Left renal cortex interstitium (tissue), 4 donors: ENCODE measurements at places on chromosomes 7 and 10. TPM values are rescaled to one million over a fixed set of nuclear protein-coding genes. Genes with fewer than 3 reads are reported as not detected.

DNA sequence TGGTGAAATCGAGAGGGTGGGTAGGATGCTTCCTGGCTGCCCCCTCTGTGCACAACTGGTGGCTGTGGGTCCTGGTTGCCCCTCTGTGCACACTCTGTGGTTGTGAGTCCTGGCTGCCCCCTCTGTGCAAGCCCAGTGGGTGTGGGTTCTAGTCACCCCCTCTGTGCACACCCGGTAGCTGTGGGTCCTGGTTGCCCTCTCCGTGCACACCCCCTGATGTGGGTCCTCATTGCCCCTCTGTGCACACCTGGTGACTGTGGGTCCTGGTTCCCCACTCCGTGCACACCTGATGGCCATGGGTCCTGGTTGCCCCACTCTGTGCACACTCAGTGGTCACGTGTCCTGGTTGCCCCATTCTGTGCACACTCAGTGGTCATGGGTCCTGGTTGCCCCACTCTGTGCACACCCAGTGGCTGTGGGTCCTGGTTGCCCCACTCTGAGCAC, 20.3 kb upstream of the RET start:
- DNase-seq, result no peak

The PHKG1 gene
- polyA plus RNA-seq, result 2.3 TPM

DNA sequence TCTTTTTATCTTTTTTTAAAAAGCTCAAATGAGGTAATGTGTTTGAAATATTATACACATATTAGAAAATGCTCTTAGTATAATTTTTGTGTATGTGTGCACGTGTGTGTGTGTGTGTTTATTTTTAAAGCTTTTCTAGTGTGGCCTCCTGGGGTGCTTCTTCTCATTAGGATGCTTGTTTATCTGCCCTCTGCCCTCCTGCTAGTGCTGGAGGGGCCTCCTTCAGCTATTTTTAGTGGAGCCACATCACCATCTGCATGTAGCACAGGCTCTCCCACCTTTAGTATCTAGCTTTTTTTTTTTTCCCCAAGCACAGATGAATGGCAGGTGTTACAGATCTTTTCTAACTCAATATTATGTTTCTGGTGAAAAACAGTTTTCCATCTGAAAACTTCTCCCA, 155.7 kb upstream of the TMEM229A start:
- no peak for DNase-seq

GRCh38 chr7:54556121-54556520, 13.9 kb downstream of the VSTM2A start:
- no peak for DNase-seq

GRCh38 chr10:65845916-65846315, 1079.9 kb upstream of the LRRTM3 start:
- no peak for DNase-seq

DNA sequence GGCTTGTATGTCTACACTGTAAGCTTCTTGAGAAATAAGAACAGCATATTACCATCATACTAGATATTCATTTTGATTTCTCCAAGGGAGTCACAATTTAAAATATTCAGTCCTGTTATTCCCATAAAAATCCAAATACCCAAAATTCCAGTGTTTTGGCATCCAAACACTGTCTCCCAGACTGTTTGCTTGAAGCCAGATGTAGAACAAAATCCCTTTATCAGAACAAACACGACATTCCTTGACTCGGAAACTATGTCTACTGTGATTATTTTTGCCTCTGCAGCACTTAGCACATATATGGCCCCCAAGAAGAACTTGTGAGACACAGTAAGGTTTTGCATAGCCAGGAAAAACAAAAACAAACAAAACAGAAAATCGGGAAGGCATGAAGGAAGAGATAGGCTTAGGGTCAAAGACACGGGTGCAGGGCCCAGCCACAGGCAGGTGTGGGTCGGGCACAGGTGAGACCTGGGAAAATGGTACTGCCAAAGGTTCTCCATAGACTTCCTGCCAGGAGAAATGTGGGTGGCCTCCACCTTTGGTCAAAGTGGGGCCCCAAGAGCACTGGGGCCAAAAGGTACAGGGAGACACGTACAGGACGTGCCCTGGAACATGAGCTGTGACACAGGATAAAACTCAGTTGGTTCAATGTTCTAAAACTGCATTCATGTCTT, 36.5 kb downstream of the CPXM2 start:
- DNase-seq, result no peak

- no peak for DNase-seq
Measured at GRCh38 chr7:158574308-158575036, 13.2 kb downstream of the PTPRN2 start.

- no peak for DNase-seq
Measured at GRCh38 chr10:69269761-69270160, 8.5 kb upstream of the HK1 start.

GRCh38 chr10:125133696-125134482, 26.5 kb downstream of the CTBP2 start:
- DNase-seq, result no peak

DNA sequence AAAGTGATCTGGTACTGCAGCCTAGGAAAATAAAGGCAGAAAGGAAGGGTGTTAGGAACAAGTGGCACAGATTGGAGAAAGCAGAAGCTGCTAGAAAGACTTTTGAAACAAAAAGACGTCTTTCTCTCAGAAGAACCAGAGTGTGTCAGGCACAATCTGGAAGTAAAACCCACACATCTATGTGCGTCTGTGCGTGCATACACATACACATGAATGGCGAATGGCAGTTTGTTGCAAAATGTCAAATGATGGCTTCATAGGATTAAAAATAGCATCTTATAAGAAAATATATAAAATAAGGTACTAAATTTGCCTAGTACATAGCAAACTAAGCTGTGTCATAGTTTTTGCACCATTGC, 246.3 kb downstream of the CDK14 start:
- DNase-seq, result no peak

GRCh38 chr10:63573068-63573697, 52.0 kb downstream of the REEP3 start:
- DNase-seq, result peak; percentile 32

- DNase-seq, result no peak
Measured at GRCh38 chr10:113646336-113647201, 17.3 kb downstream of the NRAP start.

GRCh38 chr7:113768387-113768786, 150.4 kb downstream of the PPP1R3A start:
- DNase-seq, result no peak

- DNase-seq, result no peak
Measured at GRCh38 chr10:95416270-95416669, 125.5 kb upstream of the PDLIM1 start.

DNA sequence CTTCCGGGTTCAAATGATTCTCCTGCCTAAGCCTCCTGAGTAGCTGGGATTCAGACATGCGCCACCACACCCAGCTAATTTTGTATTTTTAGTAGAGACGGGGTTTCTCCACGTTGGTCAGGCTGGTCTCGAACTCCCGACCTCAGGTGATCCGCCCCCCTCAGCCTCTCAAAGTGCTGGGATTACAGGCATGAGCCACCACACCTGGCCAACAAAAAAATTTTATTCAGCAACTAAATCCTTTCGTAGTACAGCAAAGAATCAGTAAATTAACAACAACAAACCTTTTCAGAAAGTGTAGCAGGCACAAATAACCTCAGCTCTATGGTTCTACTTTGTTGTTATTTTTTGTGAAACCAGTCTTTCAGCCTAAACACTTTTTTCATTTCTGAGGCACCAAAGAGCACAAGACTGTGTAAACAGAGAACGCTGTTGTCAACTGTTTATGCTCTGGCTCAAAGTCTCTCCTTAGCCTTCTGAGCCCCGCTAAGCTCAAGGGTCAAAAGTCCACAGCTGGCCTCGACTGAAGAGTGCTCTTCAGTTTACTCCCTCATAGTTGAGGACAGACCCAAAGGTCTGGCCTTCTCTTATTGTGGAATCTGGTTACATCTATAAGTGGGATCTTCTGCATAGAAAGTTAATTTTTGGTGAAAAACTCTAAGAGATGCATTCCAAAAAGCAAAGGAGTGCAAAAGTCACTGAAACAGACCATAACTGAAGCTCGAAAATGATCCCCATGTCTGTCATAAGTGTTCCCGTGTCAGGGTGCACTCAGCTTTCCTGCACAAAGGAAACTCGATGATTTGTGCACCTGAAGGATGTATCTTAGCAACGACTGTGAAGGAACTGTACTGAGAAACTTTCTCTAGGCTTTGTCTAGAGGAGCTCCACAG, 24.6 kb upstream of the DDX50 start:
- peak; percentile 67 for DNase-seq

DNA sequence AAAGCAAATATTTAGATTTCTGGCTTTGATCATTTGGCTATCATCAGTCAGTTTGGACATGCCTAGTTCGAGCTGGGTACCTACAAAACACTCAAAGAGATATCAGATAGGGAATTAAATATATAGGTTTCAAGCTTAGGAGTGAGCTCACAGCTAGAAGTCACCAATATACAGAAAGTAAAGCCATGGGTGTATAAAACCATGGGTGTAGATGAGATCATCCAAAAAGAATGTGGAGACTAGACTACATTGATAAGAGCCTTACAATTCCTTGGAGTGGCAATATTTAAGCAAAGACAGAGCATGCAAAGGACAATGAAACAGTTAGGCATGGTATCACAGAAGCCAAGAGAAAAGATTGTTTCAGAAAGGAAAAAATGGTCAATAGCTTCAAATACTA, 7.2 kb upstream of the RALA start:
- DNase-seq, result no peak

DNA sequence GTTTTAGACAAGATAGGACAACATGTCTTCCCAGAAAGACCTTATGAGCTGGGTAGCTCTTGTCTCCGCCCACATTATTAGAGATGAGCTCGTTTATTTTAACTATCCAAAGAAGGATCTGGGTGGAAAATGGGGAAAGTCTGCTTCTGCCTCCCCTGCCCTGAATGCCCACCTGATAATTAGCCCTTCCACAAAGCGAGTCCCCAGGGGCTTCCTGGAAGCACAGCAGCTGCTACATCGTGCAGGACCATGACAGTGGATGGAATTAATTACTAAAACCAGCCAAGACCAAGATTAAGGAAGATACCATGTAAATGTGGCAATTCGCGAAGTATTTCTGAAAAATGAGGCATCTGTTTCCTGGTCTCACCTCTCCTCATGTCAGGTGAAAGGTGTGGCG, 374.4 kb downstream of the PAXIP1 start:
- DNase-seq, result no peak

DNA sequence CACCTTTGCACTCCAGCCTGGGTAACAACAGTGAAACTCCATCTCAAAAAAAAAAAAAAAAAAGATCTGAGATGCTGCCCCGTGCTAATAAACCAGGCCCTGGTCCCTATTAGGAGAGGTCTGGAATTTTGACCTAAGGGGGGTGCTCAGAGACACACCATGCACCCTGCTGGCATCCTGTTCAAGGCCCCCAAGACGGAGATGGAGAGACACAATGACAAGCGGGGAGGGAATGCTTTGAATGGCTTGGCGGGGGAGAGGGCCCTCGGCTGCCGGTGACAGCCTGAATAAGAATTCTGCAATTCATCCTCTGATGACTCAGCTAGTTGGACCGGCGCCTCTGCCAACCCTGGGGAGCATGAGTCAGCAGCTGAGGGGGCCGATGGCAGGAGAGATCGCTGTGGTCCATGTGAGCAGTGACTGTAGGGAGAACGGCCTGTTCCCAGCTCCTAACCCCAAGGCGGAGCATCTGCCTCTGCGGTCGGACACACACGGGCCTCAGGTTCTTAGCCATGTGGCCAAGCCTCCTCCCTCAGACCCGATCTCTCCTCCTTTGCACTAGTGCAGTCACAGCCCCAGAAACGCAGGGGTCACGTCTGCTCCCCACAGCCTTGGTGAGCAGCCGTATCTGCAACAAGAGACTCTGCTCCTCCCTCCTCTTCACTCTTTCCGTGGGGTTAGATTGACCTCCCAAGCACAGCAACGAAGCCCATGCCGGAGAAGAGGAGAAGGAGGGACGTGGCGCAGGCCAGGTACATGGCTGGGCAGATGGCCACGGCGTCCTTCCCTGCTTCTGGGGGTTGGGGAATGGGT, 14.9 kb downstream of the TRIM56 start:
- DNase-seq, result no peak

DNA sequence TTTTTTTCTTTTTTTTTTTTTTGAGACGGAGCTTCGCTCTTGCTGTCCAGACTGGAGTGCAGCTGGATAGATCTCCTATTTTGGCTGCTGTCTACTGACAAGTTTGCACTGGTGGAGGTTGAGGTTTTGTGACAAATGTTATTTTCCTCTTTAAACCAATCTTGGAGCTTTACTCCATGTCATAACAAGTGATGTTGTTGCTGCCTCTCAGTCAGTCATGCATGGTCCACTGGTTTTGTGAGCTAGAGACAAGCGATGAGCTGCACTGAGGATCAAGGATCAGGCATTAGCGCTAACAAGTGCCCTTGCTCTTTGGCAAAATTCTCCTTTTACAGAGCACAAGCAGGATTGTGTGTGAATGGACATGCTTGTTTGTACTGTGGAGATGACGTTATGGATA, 805 bp upstream of the WDFY4 start:
- DNase-seq, result no peak

The HYCC1 gene
- polyA plus RNA-seq, result 23.5 TPM

The INSYN2A gene
- 6.9 TPM for polyA plus RNA-seq

The CYP26A1 gene
- not detected for polyA plus RNA-seq

The SFTPA1 gene
- not detected for polyA plus RNA-seq

DNA sequence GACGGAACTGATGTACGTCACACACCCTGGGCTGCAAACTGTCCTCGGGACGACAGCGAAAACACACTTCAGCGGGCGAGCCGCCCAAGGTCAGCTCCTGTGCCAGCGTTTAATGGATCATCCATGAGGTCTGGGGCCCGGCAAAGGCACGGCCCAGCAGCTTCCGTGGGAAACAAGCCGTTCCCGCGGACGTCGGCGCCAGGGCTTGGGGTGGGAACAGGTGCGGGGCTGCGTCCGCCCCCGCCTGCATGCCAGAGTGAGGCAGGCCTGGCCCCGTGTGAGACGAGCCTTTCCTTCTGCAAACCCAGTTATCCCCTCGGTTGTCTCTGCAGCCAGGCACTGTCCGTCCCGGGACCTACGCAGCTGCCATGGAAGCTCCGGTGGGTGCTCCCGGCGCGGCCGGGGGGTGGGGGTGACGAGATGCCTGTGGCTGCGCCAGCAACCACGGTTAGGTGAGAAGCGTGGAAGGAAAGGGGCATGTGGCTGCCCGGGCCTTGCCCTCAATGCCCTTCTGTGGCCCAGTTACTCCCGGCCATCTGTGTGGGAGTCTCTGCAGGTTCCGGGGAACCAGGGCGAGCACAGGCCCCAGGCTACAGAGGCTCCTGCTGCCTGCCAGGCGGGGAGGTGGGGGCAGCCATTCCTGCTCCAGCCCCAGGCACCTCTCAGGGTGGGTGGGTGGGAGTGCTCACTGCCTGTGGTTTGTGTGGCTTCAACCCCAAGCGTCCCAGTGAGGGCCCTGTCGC, 42.2 kb upstream of the PDGFA start:
- DNase-seq, result no peak

- DNase-seq, result no peak
Measured at GRCh38 chr10:82245906-82246560, 371.0 kb downstream of the NRG3 start.

DNA sequence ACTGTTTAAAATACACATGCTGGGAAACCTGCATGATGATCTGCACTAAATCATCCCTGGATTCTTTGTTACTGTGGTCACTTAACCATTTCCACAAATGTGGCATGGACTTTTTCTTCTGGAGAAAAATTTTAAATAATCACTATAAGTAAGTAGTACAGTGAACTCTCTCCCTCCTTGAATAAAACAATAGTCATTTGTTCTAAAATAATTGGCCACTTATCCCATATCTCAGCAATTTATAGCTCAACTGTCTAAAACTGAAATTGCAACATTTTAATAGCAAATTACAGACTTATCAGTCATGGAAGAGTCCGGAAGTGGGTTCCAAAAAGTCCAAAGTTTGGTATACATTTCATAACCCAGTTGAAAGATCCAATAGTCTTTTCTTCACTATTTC, 90.9 kb downstream of the MTERF1 start:
- no peak for DNase-seq
